ENCODE measurements at places on chromosomes 13 and 19.

DNA sequence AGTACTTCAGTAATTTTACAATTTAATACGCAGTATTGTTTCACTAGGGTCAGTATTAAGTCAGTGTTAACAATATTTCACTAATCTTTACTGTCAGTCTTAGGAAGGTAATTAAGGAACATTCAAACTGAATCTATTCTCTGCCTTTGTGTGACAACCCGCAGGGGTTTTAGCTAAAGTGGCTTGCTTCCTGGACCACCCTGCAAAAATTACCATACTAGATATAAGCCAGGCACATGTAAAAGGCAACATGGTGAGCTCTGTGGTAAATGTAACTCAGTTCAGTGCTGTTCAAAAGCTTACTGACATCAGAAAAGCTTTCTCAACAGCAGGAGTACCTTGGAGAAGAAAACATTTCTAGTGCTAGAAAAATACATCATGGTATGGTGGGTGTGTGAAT, 116.7 kb downstream of the FREM2 start:
- no peak for DNase-seq

DNA sequence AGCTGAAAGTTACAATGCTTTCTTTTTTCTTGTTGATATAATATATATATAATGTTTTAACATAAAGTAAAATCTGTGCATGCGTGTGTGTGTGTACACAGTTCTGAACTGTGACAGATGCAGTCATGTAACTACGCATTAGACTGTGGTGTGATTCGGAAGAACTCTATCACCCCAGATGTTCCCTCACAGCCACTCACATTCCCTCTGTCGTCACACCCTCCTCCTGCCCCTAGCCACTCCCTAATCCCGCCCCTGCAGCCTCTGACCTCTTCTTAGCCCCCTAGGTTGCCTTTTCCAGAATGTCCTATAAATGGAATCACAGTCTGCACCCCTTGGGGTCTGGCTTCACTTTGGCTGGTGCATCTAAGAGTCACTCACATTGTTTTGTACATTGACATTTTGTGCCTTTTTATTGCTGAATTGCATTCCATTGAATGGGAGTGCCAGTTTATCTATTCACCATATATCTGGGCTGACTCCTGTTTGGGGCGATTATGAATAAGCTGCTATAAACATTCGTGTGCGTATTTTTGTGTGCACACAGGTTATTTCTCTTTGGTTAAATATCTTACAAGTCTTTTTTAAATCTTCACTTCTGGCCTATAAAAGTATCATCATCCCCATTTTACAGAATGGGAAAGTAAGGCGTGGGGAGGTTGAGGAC, 20.4 kb downstream of the DHRS12 start:
- DNase-seq = no peak

- no peak for DNase-seq
Observed at GRCh38 chr19:1465191-1466016, 13.6 kb downstream of the C19orf25 start.

- peak; percentile 55 for DNase-seq
Observed at GRCh38 chr19:15332311-15332996, at the start of gene BRD4. BRD4 (minus strand) TSS chr19:15332539; CDS start chr19:15273099, 59,440 bp downstream.

GRCh38 chr13:32098272-32098671, 66.7 kb downstream of the FRY start:
- DNase-seq = no peak

- no peak for DNase-seq
Observed at GRCh38 chr13:76703621-76704288, 182.4 kb downstream of the KCTD12 start.

- DNase-seq = no peak
Observed at GRCh38 chr13:97653443-97654140, 219.6 kb downstream of the RAP2A start.

- no peak for DNase-seq
Observed at GRCh38 chr13:30870049-30870884, 35.8 kb upstream of the MEDAG start.

DNA sequence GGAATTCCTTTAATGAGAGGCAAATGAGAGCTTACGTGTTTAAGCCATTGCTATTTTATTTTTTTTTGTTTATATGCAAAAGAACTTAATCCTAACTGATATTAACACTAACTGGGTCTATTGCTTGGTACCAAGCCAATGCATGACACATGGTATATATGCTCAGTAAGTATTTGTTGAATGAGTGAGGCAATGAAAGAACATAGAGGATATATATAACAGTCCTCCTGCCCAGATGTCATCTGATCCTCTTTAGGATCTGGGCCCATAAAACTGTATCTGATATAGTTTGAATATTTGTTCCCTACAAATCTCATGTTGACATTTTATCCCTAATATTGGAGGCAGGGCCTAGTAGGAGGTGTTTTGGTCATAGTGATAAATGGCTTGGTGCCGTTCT, 13.0 kb upstream of the ALOX5AP start:
- DNase-seq = no peak

DNA sequence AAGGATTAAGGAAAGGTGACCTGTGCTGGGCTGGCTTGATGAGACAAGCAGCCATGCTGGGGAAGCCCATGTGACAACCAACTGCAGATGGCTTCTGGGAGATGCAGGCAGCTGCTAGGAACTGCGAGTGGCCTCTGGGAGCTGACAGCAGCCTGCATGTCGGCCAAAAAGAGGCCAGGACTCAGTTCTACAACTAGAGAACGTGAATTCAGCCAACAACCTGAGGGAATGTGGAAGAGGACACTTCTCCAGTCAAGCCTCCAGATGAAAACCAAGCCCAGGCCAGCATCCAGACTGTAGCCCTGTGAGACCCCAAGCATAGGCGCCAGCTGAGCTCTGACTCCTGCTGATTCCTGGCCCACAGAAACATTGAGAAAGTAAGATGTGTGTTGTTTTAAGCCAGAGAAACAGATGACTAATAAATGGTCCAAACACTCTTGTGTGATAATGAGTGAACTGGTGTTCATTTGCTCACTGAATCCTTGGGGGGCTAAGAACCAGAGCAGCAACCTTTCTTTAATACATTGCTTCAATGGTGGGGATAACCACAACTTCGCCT, 45.0 kb downstream of the SLC7A1 start:
- no peak for DNase-seq

DNA sequence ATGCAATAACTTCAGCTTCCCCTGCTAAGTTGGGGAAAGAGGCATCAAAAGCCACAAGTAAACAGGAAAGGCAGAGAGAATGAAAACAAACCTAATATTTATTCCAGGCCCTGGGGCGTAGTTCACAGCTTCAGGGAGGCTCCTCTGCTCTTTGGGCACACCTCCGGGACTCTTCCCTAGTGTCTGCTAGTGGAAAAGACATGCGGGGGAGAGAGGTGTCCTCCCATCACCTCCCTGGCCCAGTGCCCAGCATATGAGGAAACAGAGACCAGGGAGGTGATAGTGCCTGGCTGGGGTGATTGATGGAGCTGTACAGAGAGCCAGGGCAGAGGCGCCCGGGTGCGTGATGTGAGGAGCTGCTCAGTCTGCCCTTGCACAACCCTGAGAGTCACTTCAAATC, 71.0 kb downstream of the RASL11A start:
- no peak for DNase-seq

DNA sequence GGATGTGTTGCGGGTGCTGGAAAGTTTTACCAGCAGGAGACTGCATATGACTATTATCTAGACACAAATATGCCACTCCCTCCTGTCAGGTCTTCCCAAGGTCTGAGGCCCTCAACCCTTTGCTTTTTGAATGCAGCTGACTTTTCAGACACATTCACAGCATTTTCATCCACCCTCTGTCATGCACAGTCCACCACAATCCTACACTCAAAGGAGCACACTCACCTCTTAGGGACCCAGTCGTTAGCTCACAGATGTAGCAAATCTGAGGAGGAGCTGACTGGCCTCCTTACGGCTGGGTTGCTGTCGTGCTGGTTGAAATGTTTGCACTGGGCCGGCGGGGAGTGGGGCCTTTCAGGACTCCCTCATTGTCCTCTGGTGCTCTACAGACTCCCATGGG, 479.4 kb downstream of the IRS2 start:
- DNase-seq = no peak

GRCh38 chr19:11322269-11323024, 17.0 kb downstream of the RAB3D start:
- no peak for DNase-seq

DNA sequence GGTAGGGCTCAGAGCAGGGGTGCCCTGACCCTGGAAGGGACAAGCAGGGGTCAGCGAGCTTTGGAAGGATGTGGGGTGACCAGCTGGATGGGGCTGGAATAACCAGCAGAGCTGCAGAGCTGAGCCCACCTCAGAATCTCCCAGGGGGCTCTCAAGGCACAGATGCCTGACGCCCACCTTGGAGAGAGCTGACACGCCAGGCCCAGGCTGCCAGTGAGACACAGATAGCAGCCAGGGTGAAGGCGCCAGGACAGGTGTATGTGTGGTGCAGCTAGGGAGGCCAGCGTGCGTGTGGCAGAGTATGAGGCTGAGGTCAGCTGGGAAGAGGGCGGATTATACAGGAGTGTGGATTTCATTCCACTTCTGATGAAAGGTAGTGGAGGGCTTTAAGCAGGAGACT, 8.9 kb downstream of the AP1M1 start:
- no peak for DNase-seq

DNA sequence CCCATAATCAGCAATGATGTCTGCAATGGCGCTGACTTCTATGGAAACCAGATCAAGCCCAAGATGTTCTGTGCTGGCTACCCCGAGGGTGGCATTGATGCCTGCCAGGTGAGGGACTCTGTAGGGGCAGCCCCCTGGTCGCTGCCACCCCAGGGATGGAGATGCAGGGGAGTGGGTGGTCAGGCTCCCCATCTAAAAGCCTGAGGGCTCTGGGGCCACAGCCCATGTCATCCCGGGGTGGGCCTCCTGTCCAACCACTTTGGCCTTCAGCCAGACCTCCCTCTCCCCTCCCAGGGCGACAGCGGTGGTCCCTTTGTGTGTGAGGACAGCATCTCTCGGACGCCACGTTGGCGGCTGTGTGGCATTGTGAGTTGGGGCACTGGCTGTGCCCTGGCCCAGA, 24.1 kb downstream of the HPN start:
- DNase-seq = no peak

GRCh38 chr13:97435794-97436193, 1.8 kb downstream of the RAP2A start:
- no peak for DNase-seq

GRCh38 chr19:32626969-32627368, 46.0 kb downstream of the PDCD5 start:
- no peak for DNase-seq

DNA sequence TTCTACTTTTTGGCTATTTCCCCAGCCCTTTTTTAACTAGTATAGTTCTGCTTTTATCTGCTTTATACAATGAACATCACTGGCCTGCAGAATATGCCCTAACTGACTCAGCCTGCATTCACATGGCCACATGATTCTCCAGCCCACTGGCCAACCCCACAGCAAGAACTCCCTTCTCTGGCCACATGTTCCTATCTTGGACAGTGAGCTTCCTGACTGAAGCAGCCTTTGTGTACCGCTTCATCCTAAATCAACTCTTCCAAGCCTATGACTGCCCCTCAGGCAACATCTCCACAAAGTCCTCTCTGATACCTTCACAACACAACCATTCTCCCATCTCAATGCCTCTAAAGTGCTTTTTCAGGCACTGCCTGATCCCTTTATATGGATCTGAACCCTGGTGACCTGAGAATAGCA, 214.1 kb downstream of the COL4A1 start:
- DNase-seq = no peak

- DNase-seq = no peak
Observed at GRCh38 chr13:50355797-50356196, 340.6 kb downstream of the KCNRG start.

GRCh38 chr13:78655007-78655406, 3.9 kb downstream of the OBI1 start:
- no peak for DNase-seq

DNA sequence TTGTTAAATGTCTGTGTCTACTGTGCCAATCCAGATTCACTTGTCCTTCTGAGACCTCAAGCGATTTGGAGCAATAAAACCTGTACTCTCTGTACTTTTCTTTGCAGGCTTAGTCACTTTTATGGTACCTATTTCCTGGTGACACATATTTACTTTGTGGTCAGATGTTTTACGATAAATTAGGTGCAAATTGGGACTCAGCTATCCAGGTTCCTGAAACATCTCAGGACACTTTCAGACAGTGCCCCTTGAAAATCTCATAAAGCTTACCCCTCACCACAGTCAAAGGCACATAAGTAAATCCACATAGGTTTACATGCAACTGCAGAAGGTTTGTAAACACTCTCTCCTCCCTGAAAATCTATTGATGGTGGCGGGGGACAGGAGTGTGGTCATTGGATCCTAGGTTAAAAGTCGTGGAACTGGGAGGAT, 438.8 kb downstream of the EFNB2 start:
- DNase-seq = no peak

DNA sequence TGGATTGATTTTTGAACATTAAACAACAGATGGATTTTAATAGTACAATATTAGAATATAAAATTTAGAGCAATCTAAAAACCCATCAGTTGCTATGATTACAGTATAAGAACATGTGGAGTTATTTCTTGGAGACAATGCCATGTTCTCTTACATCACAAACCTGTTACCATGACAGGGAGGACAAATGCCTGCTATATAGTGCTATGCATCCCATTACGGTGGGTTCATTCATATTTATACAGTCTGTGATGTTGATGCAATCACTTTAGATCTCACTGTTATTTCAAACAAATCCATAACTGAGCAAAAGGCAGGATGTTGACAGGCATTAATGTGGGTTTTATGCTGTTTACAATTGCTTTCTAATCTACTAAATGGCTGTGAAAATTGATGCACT, 467.5 kb downstream of the DIAPH3 start:
- DNase-seq = no peak

DNA sequence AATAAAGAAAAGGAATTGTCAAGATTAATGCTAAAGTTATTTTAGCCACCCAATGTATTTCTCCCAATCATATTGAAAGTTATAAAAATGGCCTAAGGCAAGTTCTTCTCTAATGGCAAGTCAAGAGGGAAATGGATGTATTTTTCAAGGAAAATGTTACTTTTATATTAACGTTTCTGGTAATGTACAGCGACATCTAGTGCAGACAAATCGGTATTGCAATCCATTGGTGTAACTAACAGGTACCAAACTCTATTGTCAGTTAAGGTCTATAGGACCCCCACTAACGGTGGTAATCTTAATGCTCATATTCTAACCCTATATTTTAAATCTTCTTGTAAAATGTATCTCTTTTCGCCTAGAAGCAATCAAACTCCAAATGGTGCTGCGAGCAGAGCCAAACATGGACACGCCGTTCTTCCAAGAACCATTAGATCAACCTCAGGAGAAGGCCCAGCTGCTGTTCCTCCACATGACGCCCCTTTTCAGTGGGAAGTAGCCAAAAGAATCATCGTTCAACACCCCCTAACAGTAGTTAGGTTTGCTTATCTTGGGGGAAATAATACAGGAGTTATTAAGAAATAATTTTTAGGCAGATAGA, 98.5 kb upstream of the PABPC3 start:
- no peak for DNase-seq

DNA sequence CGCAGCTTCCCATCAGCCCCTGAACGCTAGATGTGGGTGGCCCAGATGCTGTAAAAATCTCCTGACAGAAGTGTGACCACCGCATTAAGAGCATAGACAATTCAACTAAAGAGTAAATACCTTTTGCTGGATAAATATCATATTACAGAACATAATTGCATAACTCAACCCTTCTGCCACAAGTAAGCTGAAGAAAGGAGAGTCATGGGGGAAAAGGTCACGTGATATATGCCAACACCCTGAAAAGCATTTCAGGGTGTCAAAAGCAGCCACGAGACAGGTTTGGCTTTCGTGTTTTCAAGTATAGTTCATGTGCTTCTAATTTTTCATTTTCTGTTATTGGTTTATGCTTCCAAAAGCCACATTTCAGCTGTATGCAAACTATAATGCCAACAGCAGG, 71.3 kb downstream of the LHFPL6 start:
- DNase-seq = no peak

GRCh38 chr13:39451860-39452301, 151.1 kb downstream of the LHFPL6 start:
- no peak for DNase-seq

Measured in RWPE2 (cell line).